Progenitor cell of endocrine pancreas (in vitro differentiated cells): ENCODE measurements at places on chromosomes 16 and 17. TPM values are rescaled to one million over a fixed set of nuclear protein-coding genes. Genes with fewer than 3 reads are reported as not detected.

The CXCL16 gene
- 4.0 and 4.3 TPM in 2 replicates for total RNA-seq

The CEP295NL gene
- total RNA-seq: 2.3 and 2.6 TPM in 2 replicates

GRCh38 chr17:7835814-7836595 lies 2.0 kb downstream of the KDM6B start:
- no peak for DNase-seq

DNA sequence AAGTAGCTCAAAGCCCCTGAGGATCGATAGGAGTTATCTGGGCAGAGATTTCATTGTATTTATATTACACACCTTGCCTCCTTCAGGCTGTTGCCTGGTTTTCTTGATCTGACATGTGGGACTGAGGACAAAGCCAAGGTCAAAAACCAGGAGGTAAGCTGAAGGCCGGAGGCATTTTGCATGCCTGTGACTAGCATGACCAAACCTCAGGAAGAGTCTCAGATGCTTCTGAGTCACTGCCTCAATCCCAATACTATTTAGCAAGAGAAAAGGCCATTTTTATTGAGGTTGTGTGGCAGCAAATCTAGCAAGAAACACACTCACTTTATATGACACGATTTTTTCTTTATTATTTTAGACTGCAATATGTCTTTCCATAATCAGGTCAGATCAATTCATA lies 968.1 kb downstream of the CDH11 start:
- DNase-seq: no peak

DNA sequence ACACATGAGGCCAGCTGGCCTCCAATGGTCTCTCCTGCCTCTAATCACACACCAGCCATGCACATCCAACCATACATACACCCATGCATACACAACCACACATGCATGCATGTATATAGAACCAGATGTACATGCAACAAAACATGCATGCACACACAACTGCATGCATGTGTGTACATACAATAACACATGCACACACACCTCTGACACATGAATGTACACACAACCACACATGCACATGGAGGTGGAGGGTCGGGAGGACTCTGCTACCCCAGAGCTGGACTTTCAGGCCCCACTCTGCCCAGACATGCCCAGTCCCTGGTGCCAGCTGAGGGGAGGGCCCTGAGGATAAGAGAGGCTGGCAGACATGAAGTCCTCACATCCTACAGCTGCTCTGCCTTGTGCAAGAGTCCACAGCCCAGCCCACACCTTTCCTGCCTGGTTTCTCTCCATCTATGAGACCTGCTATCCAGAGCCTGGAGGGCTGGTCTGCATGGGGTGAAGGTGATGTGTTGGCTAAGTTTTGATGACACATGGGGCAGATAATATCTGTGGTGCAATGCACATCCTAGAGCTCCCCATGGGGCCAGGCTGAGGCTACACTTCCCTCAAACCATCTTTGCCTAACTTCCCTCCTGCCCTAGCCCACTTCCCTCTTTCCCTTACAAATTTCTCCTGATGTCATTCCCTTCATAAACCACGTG lies 50.9 kb upstream of the SDK2 start:
- DNase-seq: no peak

GRCh38 chr16:49365711-49366509 lies 7.7 kb upstream of the C16orf78 start:
- no peak for DNase-seq
